ENCODE measurements at places on chromosomes 6 and 20. TPM values are rescaled to one million over a fixed set of nuclear protein-coding genes. Genes with fewer than 3 reads are reported as not detected.

DNA sequence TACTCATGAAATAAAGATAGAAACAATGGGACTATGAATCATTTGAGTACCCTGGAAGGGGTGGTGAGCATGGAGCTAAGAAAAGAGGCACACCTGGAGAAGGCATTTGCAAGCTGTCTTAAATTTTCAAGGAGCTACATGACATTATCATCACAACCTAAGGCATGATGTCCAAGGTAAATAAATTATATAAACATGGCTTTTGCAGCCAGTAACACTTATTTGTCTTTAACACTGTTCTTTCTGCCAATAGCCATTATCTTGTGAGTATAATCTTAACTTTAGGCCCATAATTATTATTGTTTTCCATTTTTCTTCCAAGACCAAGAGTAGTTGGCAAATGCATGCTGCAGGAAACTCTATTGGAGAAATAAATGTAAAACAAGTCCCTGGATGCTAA, 63.7 kb downstream of the ALDH5A1 start:
- H3K27ac ChIP-seq = no peak overlapping the region
- H3K27me3 ChIP-seq = peaks cover 3% of the 10 kb centered on the region
- no peak overlapping the region for H3K4me3 ChIP-seq
- DNase-seq = no peak

- H3K4me1 ChIP-seq = peaks cover 5% of the 10 kb centered on the region
- no peaks in the 10 kb centered on the region for H3K36me3 ChIP-seq
- no peaks in the 10 kb centered on the region for H3K27me3 ChIP-seq
- DNase-seq = no peak
- H3K4me3 ChIP-seq = no peak overlapping the region
Measured at GRCh38 chr20:34047010-34047687, 53.4 kb downstream of the RALY start.

RHAG gene
- total RNA-seq = not detected

DNA sequence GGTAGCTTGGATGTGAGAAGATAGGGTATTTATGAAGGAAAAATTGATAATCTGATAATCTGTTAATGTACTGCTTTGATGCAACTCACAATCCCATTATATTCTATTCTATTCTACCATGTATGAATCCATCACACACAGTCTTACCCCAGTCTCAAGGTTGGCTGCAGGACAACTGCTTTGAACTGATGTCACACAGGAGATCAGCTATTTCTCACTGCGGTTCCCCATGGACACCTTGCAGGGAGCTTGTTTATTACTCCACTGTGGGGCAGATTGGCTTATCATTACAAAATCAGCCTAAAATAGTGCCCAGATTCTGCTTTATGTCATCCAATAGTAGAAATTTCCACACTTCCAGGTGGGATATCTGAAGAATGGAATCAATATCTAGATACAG, 61.0 kb upstream of the HS3ST5 start:
- no peaks in the 10 kb centered on the region for H3K4me1 ChIP-seq
- no peak overlapping the region for H3K4me3 ChIP-seq
- H3K36me3 ChIP-seq = no peaks in the 10 kb centered on the region
- H3K27ac ChIP-seq = no peak overlapping the region

- no peaks in the 10 kb centered on the region for H3K27me3 ChIP-seq
- H3K4me1 ChIP-seq = peaks cover 11% of the 10 kb centered on the region
- H3K27ac ChIP-seq = no peak overlapping the region
- peaks cover 29% of the 10 kb centered on the region for H3K36me3 ChIP-seq
Measured at GRCh38 chr6:155181498-155181897, 82.3 kb upstream of the CLDN20 start.

WASF1 gene
- 18.6 TPM for total RNA-seq

DNA sequence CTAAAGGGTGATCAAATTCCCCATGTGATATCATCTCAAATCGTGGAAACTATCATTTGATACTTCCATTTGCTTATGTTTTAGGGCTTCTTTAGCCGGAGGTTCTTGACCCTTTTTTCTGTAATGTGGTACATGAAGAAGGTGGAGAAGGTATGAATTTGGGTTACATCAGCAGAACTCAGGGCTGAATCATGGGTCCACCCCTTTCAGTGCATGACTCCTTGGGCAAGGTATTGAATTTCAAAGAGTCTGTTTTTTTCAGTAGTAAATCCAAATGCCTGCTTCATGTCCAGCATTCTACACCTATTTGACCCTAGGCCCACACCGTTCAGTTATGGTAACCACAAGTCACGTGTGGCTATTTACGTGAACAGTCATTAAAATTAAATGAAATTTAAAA, 30.6 kb upstream of the QKI start:
- no peaks in the 10 kb centered on the region for H3K4me1 ChIP-seq
- no peak overlapping the region for H3K4me3 ChIP-seq
- H3K27ac ChIP-seq = no peak overlapping the region
- no peaks in the 10 kb centered on the region for H3K36me3 ChIP-seq
- no peaks in the 10 kb centered on the region for H3K27me3 ChIP-seq

HSPA1L gene
- 0.29 TPM for total RNA-seq

- H3K27ac ChIP-seq = peak overlapping the region; percentile 55
- peaks cover 21% of the 10 kb centered on the region for H3K4me1 ChIP-seq
- H3K4me3 ChIP-seq = no peak overlapping the region
- H3K36me3 ChIP-seq = no peaks in the 10 kb centered on the region
- no peak for DNase-seq
Measured at GRCh38 chr6:112680091-112680490, 333.0 kb downstream of the RFPL4B start.

DNA sequence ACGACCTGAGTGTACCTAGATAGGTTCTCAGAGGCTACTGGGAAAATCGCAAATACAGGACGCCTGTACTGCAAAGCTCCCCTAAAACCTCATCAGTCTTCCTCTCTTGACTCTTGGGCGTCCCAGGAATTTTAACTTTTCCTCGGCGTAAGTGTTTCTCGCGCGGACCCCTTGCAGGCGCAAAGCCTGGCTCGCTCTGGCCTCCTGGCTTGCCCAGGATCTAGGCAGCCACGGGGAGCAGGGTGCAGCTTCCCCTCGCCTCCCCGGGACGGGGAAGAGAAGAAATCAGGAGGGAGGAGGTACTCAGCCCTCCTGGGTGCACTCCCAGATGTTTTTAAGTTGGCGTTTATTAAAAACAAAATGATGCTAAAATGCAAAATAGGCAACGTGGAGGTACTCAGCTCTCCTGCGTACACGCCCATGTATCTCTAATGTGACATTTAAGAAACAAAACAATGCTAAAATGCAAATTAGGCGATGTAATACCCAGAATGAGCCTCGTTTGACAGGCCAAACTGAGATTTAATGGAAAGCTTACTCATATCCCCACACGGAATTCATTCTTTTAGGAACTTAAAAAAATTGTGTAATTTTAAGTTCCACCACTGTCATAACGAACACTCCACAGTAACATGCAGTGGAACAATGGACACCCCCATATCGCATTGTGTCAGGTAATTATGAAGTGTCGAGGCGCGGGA, 1.6 kb upstream of the SOBP start:
- H3K36me3 ChIP-seq = no peaks in the 10 kb centered on the region
- no peak overlapping the region for H3K27ac ChIP-seq
- H3K4me3 ChIP-seq = peak overlapping the region; percentile 73
- H3K4me1 ChIP-seq = peaks cover 33% of the 10 kb centered on the region
- DNase-seq = peak; percentile 73

GRCh38 chr6:141641406-141641805, 491.3 kb upstream of the GJE1 start:
- no peak for DNase-seq
- H3K4me1 ChIP-seq = no peaks in the 10 kb centered on the region
- no peak overlapping the region for H3K4me3 ChIP-seq
- no peaks in the 10 kb centered on the region for H3K36me3 ChIP-seq
- H3K27ac ChIP-seq = no peak overlapping the region
- no peaks in the 10 kb centered on the region for H3K27me3 ChIP-seq

DNA sequence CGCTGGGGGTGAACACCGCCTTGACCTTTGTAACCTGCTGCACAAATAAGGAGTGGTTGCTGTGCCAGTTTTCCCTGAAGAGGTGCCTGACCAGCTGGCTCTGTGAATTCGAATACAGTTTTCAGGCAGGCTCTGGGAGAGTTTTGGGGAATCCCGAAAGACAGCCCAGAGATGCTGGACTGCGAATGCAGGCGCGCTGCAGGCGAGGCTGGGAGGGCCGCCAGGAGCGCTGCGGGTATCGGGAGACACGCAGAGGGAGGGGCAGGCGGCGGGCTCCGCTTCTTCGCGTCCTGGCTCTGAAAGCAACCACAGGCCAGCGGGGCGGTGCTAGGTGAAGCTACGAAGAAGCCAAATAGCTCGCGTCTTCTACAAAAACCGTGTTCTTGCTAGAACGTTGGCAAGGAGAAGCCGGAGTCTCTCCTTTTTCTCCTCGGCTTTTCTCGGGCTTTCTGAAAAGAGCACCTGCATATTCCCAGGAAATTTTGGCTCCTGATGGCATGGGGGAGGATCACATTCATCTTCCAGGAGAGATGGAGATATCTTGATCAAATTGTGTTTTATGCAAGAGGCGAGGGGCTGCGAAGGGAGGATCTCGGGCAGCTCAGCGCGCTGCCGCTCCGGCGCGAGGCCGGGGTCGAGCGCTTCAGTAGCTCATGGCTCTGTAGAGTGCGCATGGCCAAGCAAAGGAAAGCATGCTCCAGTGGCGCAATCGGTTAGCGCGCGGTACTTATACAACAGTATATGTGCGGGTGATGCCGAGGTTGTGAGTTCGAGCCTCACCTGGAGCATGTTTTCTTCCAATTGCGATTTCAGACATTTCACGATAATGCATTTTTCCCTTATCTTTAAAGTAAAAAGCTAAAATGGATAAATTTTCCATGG, 158.1 kb upstream of the ZNF184 start:
- peak overlapping the region; percentile 70 for H3K4me3 ChIP-seq
- H3K4me1 ChIP-seq = no peaks in the 10 kb centered on the region
- no peak overlapping the region for H3K27ac ChIP-seq
- DNase-seq = peak; percentile 60
- no peaks in the 10 kb centered on the region for H3K27me3 ChIP-seq
- no peaks in the 10 kb centered on the region for H3K36me3 ChIP-seq

- no peaks in the 10 kb centered on the region for H3K27me3 ChIP-seq
- no peak for DNase-seq
- H3K36me3 ChIP-seq = no peaks in the 10 kb centered on the region
- peaks cover 14% of the 10 kb centered on the region for H3K4me1 ChIP-seq
Measured at GRCh38 chr20:48849779-48850178, 22.0 kb upstream of the PREX1 start.

Data from osteoblast (primary cell).